ENCODE measurements at places on chromosomes 3 and 15.

GRCh38 chr3:163809540-163809993, 1268.7 kb downstream of the SI start:
- DNase-seq, result no peak

- no peak for DNase-seq
Observed at GRCh38 chr3:107674371-107674770, 151.6 kb downstream of the BBX start.

DNA sequence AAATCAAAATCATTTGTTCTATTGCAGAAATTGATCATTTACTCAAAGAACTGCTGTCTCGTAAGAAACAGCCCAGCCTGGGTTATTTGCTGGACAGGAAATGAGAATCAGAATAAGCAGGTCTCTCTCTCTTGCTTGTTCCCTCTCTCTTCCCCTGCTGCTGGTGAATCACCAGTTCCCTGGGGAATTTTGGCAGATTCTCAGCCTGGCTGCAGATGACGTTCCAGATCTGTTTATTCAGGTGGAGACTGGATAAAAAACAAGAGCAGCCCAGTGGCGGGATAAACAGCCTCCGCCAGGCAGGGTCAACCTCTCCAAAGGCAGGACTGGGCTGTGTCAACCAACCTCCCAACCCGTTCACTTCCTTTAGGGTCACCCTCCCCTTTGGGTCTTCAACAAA, 72.1 kb downstream of the LRIG1 start:
- DNase-seq, result no peak

- no peak for DNase-seq
Observed at GRCh38 chr3:164049847-164050246, 1028.4 kb downstream of the SI start.

GRCh38 chr3:51657234-51657633, 13.8 kb upstream of the TEX264 start:
- DNase-seq, result no peak

DNA sequence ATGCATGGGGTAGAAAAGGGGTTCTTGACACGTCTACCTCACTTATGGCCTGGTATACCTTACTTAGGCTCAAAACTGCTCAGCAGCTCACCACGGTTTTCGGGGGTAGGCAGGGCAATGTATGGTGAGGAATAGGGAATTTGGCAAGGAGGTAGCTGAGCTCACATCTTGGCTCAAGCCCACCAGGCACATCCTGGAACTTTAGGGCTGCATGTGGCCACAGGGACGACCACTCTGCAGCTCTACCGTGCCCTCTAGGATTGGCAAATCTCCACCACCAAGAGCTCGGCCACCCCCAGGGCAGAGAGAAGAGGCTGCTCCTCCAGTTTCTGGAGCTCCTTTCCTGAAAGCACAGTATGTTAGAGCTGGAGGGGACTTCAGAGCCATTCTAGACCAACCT, 69.7 kb downstream of the MRPL46 start:
- DNase-seq, result no peak

- DNase-seq, result peak; percentile 44
Observed at GRCh38 chr15:40582726-40583246, 11.3 kb upstream of the KNL1 start.

- no peak for DNase-seq
Observed at GRCh38 chr3:7204848-7205156, 343.9 kb downstream of the GRM7 start.

DNA sequence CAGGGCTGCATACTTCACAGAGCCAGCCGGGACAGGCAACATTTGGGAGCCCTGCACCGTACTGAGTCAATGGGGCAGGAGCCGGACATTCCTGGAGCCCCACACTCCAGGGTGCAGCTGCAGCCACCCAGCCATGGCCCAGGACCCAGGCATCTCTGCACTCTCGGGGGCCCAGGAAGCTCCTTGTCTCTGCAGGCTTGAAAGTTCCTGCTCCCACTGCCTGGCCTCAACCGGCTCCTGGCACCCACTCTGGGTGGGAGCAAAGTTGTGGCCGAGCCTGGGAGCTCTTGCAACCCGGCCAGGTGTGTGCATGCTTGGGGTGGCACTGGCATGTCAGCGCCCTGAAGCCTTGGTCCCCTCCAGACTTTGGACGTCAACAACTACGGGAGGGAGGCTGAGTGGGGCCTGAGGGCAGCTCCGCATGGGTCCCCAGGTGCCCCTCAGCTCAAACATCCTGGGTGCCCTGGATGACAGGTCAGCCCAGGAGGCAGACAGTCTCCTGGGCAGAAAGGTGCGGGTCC, 833.5 kb upstream of the CADM2 start:
- no peak for DNase-seq

- peak; percentile 62 for DNase-seq
Observed at GRCh38 chr3:49295489-49296058, 18.5 kb upstream of the C3orf62 start.

DNA sequence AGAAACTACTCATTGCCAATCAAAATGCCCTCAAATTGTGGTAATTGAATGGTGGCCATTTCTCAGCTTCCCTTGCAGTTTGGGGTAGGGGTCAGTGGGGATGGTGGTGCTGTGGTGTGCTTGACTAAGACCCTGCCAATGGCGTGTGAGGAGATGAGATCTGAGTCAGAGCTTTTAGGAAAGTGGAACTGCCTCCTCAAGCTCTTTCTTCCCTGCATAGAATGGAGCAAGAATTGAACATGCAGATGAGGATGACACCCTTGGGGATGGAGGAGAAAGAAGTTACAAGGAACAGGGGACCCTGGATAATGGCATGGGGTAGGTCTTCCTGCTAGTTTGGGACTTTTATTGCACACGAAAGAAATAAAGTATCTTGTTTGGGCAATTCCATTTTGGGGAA, 188.0 kb downstream of the PEX5L start:
- no peak for DNase-seq

DNA sequence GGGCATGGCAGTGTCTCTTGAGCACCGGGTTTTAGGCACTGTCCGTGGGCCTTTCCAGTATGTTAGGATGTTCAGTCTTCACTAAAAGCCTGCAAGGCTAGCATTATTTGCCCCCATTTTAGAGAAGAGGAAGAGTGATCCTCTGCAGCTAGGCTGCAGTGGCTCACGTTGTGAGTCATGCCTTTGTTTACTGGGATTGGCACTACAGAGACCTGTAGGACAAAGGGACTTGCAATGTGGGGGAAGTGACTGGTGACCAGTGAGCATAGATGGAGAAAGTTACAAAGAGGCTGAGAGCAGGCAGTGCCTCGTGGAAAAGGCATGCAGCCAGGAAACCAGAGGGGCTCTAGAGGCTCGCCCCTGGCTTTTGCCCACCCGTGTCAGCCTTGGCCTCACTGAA, 26.8 kb upstream of the CPNE9 start:
- DNase-seq, result no peak

GRCh38 chr3:53809764-53810400, 36.3 kb downstream of the CHDH start:
- DNase-seq, result no peak

GRCh38 chr15:56678571-56678970, 54.7 kb downstream of the ZNF280D start:
- DNase-seq, result no peak

DNA sequence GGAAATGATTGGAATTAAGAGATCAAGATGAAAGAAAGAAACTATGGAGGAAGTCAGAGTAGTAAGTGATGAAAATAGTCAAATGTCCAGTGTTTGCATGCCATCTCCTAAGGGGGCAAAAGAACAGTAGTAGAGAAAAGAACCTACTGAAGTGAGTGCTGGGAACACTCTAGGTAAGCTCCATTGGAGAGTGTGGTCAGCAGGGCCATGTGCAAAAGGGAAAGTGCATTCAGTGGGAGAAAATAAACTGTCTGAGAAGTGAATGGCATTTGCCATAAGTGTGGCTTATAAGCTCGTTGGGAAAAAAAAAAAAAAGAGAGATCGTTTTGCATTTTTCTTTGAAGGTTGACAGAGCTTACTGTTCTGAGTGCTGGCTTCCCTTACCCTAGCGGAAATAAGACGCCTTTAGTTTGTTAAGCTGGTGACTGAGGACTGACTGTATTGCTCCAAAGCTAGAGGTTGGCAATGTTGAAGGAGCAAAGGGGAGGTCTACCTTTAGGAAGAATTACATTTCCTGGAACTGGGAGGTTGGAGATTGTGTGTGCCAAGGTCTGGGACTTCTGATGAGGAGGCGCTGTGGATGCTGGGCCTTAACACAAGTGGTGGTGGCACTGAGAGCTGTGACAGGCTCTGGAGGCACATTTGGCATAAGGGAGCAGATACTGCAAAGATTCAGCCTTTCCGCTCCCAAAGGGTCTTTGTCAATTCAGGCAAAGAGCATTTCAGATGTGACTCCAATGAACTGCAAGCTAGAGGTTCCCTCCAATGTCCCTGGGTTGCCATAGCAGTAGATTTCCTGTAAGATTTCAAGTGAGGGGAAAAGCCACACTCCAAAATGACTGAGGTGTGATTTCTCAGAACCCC, 287.8 kb upstream of the SATB1 start:
- DNase-seq, result peak; percentile 45

DNA sequence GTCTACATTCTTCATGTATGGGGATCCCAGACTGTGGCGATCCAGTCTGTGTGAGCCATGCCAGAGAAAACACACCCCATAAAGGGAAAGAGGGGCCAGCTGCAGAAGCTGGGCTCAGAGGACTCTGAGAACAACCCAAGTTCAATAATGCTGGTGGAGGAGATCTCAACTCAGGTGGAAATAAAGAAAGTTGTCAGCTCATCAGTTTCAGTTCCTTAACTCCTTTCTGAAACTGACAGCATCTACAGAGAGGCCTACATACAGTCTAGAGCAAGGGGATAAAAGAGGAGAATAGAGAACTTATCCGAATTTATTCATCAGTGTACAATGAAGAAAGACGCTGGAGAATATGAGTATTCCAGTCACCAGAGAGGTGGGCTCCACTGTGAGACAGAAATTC, 77.0 kb downstream of the NTRK3 start:
- DNase-seq, result no peak

- DNase-seq, result no peak
Observed at GRCh38 chr3:50358355-50358910, 888 bp downstream of the TMEM115 start.

GRCh38 chr3:81962396-81962795, 201.0 kb upstream of the GBE1 start:
- no peak for DNase-seq

DNA sequence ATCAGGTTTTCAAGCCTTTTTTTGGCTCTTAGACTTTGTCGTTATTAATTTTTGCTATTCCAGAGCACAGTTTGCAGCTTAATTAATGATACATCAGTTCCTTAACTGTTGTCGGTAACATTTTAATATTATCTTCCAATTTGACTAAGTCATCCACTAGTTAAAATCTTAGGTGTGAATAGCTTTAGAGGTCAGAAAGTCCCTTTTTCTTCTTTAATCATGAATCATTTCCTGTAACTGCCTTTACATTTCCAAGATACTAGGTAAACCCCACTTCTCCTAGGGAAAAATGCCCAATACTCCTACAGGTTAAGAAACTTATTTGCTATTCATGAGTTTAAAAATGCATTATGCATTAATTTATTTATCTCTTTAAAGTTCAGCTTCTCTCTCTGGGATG, 260.9 kb upstream of the CFAP20DC start:
- DNase-seq, result no peak

Measured in CD4-positive, alpha-beta T cell treated with Interleukin-10 for 1 hour (primary cell).